NCI-H446 (cell line): ENCODE measurements at places on chromosomes 6 and 20.

- DNase-seq: no peak
These were observed 417.3 kb upstream of the MARCKS start for GRCh38 chr6:113439866-113440265.

GRCh38 chr6:7532821-7533220 lies 8.7 kb upstream of the DSP start:
- no peak for DNase-seq

- no peak for DNase-seq
These were observed 41.3 kb downstream of the CDYL start for GRCh38 chr6:4817551-4817950.

DNA sequence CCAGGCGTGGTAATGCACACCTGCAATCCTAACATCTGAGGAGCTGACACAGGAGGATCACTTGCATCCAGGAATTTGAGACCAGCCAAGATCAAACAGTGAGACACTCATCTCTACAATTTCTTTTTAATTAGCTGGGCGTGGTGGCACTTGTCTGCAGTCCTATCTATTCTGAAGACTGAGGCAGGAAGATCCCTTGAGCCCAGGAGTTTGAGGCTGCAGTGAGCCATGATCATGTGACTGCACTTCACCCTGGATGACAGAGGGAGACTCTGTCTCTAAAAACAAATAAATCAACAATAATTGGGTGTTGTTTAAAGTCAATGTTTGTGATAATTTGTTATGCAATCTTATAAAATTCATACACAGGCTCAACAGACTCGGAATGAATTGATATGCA lies 18.0 kb upstream of the HLA-A start:
- no peak for DNase-seq

DNA sequence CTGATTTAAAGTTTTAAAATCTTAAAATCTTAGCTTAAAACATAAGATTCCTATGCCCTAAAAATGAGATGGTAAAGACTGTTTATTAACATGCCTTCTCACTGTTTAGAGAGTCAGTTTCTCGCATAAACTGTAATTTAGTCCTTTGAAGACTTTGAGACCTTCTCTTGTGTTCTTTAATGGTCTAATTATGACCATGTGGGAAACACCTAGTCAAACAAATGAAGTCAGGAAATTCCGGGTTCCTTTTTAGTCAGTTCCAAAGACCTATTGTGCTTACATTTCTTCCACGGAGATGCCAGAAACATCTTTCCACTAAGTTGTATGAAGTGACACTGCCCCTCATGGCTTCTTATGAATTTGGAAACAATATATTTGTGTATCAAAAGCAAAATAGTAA lies 64.2 kb upstream of the KIF25 start:
- DNase-seq: no peak

- no peak for DNase-seq
These were observed 12.9 kb downstream of the BTN2A1 start for GRCh38 chr6:26470643-26471042.

DNA sequence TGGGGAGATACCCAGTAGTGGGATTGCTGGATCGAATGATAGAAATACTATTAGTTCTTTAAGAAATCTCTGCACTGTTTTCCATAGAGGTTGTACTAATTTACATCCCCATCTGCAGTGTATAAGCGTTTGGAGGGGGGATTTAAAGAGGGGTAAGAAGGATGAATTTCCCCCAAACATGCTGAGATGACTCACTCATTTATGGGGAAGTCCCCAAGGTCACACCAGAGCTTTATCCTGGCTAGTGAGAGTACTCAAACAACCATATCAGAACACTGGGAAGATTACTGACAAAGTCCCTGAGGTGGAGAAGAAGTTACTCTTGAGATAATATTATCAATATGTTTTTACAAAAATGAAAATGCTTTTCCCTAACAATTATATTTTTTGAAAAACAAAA lies 44.0 kb downstream of the ROS1 start:
- no peak for DNase-seq

GRCh38 chr6:50821441-50822077 lies 2.9 kb downstream of the TFAP2B start:
- DNase-seq: no peak
